ENCODE measurements at places on chromosomes 4 and X.

DNA sequence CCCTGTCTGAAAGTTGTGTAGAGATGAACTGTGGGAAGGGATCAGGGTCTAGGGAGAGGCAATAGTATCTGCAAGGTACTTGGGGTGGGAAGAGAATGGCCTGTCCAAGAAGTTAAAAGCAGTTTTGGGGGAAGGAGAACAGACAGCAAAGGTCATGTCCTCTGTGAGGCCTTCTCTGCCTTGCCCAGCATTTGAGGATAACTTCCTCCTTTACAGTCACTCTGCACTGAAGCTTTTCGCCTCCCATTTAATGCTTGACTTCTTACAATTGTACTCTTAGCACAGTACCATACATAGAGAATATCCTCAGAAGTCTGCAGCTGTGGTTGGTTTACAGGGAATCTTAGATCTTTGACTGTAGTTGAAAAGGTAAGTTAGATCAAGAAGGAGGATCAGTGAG lies 121.8 kb upstream of the AP1S2 start:
- DNase-seq = no peak

DNA sequence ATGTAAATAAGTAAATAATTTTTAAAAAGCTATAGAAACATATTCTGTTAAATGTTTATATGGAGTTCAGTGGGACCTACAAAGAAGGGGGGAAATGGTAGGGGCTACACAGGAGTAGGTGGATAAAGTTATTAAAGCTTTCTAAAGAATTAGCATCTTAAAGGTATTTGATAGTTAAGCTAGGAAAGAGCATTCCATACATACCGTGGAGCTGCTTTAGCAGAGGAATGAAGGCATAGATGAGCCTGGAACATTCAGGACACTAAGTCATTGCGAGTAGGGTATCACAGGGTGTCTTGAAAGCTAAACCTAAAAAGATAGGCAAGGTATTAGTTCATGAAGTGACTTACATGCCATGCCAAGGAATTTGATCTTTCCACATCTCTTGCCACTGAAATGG lies 60.4 kb downstream of the SLC10A6 start:
- DNase-seq = no peak

- DNase-seq = no peak
Observed at GRCh38 chrX:10047133-10047532, 80.0 kb downstream of the CLDN34 start.

DNA sequence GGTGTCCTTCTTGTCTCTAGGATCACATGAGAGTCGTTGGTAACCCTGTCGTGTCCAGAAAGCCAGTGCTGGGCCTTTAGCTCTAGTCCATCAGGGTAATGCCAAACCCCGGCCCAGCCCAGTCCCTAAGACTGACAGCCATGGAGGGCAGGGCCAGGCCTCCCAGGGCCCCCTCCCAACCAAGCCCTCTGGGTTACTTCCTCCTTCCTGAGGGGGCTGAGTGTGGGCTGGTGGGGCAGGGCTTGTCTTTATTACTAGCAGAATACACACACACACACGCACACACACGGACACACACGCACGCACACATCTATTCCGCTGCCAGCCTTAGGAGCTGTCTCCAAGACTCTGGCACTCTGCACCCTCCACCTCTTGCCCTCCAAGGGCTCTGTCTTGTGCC lies 35.6 kb upstream of the CDKN2AIP start:
- DNase-seq = no peak

GRCh38 chr4:176054942-176055341 lies 10.7 kb upstream of the WDR17 start:
- no peak for DNase-seq

GRCh38 chrX:71859637-71860036 lies 51.0 kb upstream of the NHSL2 start:
- peak; percentile 47 for DNase-seq

- no peak for DNase-seq
Observed at GRCh38 chr4:186805020-186805820, 81.6 kb upstream of the FAT1 start.

DNA sequence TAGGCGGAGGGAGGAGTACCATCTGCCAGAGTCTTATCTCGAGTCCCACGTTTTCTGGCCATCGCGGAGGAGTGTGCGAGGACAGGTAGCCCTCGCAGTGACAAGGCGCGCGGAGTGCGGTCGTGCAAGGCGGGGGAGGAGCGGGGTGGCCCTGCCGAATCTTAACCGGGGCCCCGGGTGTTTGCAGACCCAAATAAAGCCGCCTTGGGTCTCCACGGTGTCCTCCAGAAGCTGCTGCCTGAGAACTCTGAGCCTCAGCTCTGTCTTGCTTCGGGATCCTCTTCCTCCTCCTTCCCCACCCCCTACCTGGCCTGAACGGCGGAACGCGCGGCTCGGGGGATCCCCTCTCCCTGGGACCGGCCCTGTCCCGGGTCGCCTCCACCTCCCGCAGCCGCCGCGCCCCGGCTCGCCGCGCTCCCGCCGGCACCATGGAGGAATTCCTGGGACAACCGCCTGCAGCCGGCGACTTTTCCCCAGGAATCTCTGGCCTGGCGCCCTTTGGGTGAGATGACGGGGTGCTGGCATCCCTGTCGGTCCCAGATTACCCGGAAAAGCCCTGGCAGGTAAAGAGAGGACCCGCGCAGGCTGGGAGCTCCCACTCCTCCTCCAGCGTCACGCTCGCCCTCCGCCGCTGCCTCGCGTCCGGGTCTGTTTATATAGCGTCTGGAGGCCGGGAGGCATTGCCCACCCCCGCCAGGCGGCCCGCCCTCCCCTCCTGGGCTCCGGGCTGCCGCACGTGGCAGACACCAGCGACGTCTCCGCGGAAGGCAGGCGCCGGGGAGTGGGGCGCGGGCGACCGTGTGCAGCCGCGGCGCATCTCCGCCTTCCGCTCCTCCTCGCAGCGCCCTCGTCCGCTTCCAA lies at the start of gene GALNTL6:
GALNTL6 (plus strand) TSS at position 740 of the 861 bp plus-strand sequence.
- no peak for DNase-seq

DNA sequence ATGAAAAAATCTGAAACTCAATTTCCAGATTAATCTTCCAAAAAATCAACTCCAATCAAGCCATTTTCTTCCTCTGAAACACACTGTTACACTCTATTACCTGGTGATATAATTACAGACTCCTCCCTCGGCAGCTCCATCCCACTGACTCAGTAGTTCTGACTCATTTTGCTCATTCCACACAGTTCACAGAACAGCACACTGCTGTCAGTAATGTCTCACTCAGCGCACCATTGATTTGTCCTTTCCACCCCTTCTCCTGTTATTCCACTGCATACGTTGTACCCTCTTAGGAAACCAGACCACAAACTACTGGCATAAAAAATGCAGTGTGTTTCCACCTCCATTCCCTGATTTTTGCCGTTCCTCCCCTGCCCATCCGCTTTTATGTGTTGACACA lies 212.7 kb downstream of the SLIT2 start:
- no peak for DNase-seq

- no peak for DNase-seq
Observed at GRCh38 chrX:131262738-131263679, 26.1 kb downstream of the IGSF1 start.

- DNase-seq = no peak
Observed at GRCh38 chrX:115616943-115617563, 56.1 kb downstream of the PLS3 start.

DNA sequence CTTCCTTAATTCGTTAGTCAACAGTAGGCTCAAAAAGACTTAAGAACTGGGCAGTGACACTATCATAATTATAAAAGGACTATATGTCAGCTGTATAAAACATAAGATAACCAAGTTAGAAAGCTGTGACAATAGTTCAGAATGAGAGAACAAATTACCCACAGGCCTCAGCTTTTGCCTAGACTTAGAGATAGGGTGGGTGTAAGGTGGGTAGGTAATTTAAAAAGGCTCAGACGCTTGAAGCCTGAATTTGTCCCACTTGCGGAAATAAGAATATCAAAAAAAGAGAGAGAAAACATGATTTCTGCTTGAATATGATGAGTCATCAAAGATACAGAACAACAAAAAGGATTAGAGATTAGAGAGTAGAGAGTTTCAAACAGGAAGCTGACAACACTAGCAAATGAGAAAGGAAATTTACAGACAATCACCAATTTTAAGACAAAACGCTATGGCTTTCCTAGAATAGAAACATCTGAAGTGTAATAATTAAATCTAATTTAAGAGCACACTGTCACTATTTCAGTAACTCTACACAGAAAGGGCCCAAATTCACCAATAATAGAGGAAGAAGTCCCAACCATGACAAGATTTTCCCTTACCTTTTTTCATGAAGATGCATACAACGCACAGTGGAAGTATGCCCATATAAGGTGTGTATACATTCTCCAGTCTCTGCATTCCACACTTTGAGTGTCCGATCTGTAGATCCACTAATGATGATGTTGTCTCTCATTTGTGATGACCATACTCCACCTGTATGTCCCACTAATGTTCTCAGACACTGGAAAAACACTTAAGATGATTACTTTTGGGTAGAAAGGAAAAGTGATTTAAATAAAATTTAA lies 208.1 kb downstream of the FBXW7 start:
- peak; percentile 26 for DNase-seq

DNA sequence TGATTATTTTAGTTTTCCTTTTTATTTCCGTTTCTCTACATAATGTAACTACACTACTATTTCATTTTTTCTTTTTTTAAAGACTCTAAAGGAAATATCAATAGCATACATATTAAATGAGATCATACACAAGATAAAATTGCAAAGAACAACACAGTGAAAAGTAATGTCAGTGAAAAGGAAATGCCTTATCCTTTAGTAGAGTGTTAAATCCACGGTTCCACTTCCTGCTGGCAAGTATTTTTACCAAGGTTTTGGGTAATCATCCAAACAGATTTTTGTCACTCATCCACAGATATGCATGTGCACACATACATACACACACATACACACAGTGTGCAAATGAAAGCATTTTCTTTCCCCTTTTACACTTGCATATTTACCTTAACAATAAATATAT lies 548.9 kb downstream of the PPP4R3C start:
- no peak for DNase-seq

DNA sequence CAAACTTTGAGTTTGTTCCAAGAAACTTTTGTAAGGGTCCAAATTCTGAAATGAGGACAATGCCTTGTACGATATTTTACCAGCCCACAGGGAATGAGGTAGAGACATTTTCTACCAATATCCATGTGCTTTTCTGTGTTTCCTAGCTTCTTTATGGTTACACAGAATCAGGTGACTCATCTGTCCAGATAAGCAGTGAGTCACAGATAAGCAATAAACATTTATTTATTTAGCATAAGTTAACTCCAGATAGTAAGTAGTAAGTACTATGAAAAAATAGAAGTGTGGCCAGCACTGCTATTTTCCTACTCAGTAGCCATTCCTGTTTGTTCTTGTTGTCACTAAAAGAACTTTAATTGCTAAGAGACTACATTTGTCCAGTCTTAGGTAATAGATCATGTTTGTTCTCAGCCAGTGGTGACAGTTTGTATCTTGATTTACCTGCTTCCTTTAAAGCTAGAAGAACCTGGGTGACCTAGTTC lies 7.4 kb downstream of the AFF1 start:
- DNase-seq = no peak

GRCh38 chrX:40920351-40920750 lies 164.9 kb upstream of the USP9X start:
- DNase-seq = no peak

- DNase-seq = no peak
Observed at GRCh38 chr4:176209535-176209934, 14.2 kb upstream of the SPATA4 start.

DNA sequence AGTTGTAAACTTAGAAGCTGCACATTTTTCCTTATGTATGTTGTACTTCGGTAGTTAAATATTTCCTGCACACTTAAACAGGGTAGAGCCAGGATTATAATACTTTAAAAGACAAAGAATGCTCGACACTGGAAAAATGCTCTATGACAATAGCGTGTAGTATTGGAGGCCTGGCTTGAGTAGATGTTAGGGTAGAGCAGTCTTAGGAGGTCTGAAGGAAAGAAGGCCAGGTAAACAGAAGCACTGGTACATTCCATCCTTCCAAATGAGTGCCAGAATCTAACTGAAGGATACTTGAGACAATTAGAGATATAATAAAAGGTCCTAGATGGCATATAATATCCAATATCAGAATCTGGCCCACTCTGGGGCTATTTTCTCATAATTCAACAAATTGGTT lies 42.3 kb downstream of the ATXN3L start:
- DNase-seq = no peak

DNA sequence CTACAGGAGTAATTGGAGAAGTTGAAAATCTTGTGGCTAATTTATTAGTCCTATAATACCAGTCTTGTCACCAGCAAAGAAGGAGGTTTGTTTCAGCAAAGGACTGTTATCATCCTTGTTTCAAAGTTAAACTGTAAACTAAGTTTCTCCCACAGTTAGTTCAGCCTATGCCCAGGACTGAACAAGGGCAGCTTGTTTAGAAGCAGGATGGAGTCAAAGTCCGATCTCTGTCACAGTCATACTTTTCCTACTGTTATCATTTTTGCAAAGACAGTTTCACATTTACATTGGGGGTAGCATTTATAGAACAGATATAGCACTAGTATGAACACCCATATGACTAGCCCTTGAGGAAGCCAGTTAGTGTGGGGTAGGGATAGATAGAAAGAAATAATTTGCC lies 46.4 kb downstream of the AKAP4 start:
- no peak for DNase-seq

DNA sequence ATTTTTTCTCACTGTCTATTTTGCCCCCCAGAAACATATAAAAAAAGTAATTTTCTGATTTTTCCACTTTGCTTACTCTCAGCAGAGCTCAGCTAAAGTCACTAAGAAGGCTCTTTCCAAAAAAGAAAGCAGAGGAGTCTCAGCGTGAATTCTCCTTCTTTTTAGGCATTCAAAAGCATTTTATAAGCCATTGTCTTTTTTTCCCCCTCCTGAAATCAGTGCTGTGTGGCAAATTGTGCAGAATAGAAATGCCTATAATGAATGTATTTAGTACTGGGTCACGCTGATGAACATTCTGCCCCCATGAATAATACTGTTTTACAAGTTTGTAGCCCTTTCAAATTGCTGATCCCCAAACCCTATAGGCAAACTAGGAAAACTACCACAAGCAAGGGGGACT lies 1.6 kb upstream of the PCDH18 start:
- DNase-seq = no peak

GRCh38 chr4:183401473-183401872 lies 43.0 kb upstream of the CDKN2AIP start:
- DNase-seq = no peak

- DNase-seq = no peak
Observed at GRCh38 chr4:29680644-29681043, 1039.5 kb upstream of the PCDH7 start.

- DNase-seq = no peak
Observed at GRCh38 chrX:53190363-53190960, 34.5 kb downstream of the KDM5C start.

DNA sequence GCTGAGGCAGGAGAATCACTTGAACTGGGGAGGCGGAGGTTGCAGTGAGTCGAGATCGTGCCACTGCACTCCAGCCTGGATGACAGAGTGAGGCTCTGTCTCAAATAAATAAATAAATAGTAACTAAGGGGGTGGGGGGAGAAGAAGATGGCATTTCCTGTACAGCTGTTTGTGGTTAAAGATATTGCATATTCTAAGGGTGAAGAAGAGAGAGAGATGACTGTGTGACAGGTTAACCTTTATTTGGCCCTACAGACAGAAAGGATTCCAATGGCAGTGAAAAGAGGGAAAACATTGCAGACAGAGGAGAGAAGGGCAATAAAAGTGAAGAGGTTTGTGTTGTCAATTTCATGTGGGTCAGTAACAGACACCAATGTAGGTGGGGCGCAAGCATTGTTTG lies 9.4 kb downstream of the TASL start:
- no peak for DNase-seq

Measured in CD4-positive, alpha-beta T cell treated with Interleukin-2 at 100 ng/mL for 4 hours (primary cell).